ENCODE measurements at places on chromosomes 1 and 21.
A peak's percentile ranks its signal among the peaks of the same experiment; 100 is the strongest.

DNA sequence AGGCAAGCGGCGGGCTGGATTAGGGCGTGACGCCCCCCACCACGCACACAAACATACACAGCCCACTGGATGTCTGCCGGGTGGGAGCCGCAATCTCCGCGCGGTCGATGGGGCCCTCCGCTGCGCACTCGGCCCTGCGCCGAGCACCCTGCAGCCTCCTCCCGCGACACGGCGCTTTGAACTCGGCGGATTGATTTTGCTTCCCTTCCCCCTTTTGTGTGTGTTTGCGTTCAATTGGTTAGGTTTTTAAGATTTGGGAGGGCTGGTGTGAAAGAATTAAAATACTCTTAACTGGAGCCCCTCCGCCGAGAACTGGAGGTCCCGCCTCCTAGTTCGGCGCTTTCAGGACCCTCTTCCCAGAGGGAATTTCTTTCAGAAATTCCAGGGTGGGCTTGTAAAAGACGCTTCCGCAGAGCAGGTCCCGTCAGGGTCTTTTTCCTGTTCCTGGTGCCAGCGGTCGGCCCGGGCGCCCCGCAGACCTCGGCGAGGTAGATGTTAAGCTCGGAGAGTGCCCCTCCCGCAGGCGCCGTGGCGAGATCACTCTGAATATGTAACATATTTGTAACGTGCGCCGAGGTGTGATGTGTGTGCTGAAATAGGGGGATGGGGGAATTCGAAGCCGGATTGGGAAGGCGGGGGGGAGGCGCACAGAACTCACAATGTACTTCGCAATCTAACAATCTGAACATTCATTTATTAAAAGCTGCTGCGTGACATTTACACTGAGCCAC lies 8.0 kb upstream of the BARHL2 start:
- no peak for DNase-seq

DNA sequence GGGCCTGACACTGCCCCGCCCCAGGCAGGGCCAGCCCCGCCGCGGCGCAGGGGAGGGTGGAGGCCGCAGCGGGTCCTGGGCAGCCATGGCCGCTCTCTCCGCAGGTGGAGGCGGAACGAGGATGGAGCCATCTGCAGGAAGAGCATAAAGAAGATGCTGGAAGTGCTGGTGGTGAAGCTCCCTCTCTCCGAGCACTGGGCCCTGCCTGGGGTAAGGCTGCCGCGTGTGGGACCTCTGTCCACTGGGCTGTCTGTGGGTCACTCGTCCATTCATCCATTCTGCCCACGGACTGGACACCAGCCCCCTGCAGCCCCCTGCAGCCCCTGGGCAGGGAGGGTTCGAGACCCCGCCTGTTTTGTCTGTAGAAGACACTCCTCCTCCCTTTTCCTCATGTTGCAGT lies 18.4 kb upstream of the LRRC3 start:
- no peak for DNase-seq

- no peak for DNase-seq
Observed at GRCh38 chr1:29256394-29256793, 20.1 kb downstream of the PTPRU start.

DNA sequence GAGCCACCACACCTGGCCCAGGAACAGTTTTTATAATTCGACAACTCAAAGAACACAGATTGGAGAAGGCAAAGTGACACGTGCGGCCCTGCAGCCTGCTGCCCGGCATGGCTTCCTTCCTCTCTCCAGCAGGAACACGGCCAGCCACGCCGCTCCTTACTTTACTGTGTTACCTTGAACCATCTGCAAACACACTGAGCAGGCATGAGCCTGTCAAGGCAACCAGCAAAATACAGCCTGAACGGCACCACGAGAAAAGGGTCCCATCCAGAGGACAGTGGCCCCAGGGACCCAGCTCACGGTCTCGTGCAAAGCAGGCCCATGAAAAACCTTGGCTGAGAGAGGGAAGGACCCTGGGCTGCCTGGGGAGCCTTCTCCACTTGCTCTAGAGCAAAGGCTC lies 38.8 kb downstream of the NPHP4 start:
- no peak for DNase-seq

- DNase-seq, result no peak
Observed at GRCh38 chr1:41456847-41457540, 27.5 kb downstream of the EDN2 start.

DNA sequence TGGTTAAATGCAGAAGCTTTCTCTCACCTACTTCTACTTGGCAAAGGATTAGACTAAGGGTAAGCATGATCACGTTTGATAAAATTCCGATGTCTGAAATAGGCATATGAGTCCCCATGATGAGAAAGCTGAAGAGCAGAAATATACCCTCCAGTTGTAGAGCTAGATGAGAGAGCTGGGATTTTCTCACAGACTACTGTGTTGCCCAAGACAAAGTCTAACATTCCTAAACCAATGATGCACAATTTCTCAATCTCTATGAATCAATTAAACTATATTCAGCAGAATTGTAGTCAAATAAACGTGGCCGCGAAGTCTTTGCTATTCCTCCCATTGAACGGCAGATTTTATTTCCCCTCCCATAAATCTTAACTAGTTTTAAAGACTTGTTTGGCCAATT lies 699.2 kb downstream of the KCNT2 start:
- no peak for DNase-seq

- no peak for DNase-seq
Observed at GRCh38 chr1:111582644-111583618, 36.7 kb upstream of the RAP1A start.

DNA sequence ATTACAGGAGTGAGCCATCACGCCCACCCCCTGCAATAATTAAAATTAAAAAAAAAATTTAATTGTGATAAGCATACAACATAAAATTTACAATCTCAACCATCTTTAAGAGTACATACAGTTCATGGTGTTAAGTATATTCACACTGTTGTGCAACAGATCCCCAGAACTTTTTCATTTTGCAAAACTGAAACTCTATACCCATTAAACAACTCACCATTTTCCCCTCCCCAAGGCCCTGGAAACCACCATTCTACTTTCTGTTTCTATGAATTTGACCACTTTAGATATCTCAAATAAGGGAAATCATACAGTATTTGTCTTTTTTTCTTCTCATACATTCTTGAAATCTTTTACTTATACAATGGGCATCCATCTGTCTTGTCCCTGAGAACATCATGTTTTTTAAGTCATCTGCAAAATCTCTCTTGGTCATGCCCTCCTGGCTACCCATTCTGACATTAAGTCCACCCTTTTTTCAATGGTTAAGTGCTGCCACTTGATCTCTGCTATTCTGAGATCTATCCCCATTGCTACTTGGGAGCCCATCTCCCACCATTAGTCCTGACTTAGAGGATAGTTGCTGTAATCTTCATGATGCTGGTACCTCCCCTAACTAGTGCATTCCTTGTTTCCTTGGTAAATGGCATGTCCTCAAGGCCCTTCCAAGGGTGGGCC lies 39.4 kb upstream of the ZFYVE9 start:
- no peak for DNase-seq

- DNase-seq, result no peak
Observed at GRCh38 chr1:174892016-174892415, 107.7 kb upstream of the CACYBP start.

DNA sequence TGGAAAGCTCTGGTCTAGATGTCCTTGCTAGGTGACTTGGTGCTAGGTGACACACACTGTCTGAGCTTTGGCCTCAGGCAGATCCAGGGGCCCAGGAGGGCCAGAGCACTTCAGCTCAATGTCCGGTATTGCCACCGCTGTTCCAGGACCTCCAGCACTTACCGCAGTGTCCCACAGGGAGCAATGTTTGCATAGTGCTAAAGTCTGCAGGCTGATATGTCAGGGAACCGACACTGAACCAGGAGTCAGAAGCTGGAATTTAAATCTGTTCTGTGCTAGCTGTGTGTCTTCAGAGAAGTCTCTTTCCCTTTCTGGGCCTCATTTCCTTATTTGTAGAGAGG lies 19.3 kb downstream of the DHCR24 start:
- no peak for DNase-seq

GRCh38 chr1:151024540-151025146 lies 11.7 kb upstream of the BNIPL start:
- DNase-seq, result peak; percentile 67

- DNase-seq, result no peak
Observed at GRCh38 chr1:66684353-66684752, 67.9 kb upstream of the DYNLT5 start.

DNA sequence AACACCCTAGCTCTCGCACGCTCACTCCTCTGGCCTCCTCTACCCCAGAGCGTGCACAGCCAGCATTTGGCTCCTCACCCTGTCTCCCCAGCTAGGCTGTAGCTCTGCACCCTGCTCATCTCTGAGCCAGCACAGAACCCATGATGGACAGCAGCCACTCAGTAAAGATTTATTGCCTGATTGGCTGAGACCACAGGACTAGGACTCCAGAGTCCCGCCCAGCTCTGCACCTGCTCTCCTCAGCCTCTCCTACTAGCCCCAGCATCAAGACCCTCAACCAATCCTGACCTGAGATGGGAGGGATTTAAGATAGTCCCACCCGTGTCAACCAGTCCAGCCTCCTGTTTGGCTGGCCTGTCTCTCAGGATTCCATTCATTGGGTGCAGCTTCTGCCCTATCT lies 9.3 kb downstream of the C1QB start:
- no peak for DNase-seq

DNA sequence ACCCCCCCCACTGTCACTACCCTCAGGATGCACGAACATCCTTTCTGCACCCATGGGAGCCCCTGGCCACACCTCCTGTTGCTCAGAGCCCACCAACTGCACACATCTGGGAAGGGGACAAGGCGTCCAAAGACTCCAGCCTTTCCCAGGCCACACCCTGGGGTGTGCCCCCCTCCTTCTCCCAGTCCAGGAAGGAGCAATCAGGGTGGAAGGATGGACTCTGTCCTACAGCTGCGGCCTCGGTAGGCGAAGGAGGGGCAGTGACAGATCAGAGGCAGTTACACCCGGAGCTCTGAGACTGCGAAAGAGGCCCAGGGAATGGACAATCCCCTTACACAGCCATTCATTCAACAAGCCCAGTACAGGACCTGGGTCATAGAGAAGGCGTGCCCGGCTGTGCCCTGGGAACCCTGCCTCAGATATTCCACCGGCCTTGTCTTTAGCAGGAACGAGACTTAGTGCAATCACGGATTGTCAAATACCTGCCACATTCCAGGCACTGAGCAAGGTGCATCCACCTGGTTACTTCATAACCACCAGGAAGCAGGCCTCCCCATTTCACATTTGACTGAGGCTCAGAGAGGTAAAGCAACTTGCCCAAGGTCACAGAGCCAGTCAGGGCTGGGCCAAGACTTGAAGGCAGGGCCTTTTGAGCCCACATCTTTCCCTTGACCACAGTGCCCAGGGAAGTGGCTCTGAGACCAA lies 9.4 kb downstream of the HSPG2 start:
- no peak for DNase-seq

- DNase-seq, result no peak
Observed at GRCh38 chr1:89611721-89612120, 21.2 kb upstream of the LRRC8C start.

GRCh38 chr1:59199719-59200376 lies 97.0 kb upstream of the FGGY start:
- no peak for DNase-seq

DNA sequence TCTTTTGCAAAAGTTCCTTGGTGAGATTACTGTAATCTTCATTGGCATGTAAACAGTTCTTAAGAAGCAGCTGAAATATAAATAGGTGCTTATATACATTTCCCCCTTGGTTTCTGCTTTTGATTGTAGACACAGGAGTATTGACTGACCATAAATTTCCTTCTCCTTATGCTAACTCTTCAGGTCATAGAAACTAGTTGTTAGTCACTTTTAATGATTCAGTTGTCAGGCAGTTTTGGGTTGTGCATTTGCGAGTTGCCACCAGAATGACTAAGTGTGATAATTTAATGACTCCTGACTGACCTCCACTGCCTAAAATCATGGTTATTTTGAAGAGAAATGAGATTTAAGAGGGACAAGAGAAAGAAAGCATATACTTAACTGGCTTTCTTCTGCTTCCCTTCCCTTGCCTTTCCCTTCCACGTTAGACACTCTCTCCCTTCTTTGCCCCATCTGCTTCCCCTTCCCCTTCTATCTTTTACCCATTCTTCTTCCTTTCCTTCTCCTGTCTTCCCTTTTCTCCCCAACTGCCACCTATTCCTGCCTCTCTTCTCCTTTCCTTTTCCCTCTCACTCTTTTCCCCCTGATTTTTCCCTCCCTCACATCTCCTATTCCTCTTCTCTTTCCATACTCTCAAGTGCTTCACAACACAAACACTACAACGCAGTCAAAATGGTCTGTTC lies 12.3 kb downstream of the ZMPSTE24 start:
- no peak for DNase-seq

DNA sequence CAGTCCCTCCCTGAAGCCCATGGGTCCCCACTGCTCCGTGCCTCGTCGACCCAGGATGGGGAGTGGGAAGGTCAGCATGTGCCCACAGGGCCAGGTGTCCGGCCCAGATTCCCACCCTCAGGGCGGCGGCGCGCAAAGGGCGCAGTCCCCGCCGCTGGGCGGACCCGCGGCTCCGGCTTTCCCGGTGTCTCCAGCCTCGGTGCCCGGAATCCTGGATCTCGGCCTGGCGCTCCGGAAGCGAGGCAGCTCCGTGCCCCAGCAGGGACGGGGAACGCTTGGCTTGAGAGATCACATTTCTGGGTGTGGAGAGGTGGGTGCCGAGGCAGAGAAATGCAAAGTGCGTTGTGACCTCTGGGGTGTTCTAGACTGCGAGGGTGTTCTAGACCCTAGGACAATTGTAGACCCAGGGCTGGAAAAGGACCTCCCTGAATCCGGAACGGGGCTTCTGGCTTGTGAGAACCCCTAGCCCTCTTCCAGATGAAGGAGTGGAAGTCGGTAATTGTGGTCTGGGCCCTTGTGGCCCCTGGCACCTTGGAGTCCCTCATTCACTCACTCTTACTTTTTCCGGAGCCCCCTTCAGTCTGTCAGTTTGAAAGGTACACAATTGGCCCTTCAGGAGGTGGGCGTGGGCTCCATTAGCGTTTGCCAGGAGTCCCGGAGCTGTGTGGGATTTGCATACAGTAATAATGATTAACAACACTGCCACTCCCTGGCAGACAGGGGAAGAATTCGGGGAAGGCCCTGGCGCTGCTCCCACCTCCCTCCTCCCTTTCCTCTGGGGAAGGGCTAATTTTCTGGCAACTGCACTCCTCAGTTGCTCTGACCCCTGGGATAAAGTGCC lies 1.6 kb upstream of the KCND3 start:
- no peak for DNase-seq

- DNase-seq, result no peak
Observed at GRCh38 chr1:43279161-43279560, 6.2 kb downstream of the C1orf210 start.

- no peak for DNase-seq
Observed at GRCh38 chr1:226978432-226979114, 38.5 kb downstream of the COQ8A start.

DNA sequence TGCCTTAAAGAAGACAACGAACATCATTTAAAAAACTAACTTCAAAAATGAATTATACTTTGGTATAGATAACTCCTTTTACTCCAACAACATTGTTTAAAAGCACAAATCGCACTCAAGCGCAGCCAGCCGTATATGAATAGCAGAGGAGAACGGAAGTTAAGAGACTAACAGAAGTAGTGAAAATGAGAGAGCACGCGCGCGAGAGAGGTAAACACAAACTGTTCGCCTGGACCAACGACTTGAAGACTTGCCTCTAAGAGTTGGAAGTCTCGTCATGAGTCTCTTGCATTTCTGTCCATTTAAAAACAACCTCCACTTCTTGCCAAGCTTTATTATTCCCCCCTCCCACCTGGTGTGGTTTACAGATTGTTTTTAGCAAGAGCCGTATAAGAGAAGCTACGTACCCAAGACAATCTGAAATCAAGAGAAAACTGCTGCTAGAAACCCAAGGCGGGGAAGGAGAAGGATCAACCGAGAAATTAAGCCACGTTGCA lies 479 bp downstream of the SELENOF start:
- DNase-seq, result no peak
